Suppressor macrophage treated with lipopolysaccharide for 4 hours (primary cell): ENCODE measurements at places on chromosomes 1 and 21.

DNA sequence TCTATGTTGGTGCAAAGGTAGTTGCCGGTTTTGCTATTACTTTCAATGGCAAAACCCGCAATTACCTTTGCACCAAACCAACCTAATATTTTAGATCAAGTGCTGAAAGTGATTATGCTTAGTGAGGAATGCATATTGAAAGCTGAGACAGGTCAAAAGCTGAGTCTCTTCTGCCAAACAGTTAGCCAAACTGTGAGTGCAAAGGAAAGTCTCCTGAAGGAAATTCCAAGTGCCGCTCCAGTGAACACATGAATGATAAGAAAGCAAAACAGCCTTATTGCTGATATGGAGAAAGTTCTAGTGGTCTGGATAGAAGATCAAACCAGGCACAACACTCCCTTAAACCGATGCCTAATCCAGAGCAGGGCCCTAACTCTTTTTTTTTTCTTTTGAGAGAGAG lies 83.1 kb upstream of the ERRFI1 start:
- no peak for DNase-seq

DNA sequence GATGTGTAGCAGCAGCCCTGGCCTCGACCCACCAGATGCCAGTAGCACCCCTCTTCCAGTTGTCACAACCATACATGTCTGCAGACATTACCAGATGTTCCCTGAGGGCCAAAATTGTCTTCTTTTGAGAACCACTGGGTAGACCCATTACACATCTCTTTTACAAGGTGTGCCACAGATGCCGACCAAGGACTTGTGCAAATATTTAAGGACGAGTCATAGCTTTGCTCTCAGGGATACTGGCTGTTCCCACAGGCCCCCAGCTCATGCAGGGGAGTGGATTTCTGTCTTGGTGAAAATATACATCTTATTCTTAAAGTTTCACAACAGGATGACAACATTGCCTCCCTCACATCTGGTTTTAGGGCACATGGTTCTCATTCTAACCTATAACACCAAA lies 59.4 kb upstream of the ZBTB18 start:
- DNase-seq, result no peak

DNA sequence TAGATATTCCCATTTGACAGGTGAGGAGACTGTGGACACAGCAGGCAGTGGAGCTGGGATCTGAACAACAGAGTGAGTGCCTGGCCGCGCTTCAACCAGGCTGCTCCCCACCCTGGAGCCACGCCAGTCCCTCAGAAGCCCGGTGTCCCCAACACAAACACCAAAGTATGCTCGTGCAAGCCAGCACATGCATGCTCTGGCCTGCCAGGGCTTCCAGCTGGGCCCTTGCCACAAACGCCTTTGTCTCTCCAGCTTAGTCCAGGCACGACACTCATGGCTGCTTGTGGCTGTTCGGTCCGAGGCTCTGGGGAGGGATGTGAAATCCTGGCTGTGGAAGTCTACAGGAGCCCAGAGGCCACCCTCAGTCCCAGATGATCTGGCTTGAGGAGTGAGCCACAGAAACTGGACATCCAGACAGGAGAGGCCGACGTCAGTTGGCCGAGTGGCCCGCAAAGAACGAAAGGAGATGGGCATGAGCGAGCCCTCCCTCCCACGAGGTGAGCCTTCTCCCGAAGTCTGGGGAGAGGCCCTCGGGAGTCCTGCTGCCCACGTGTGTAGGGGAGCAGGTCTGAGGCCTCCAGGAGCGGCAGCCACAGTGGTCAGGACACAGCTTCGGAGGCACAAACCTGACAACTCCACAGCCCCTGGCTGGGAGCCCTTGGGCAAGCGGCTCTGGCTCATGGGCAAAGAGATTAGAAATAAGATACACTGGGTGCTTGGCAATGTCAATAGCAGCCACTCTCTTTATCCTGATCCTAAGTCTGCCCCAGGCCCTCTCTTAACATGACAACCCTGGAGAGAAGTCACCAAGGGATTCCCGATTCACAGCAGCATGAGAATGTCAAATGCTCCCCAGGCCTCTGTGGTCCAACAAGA lies 117.1 kb upstream of the IFFO2 start:
- DNase-seq, result no peak

DNA sequence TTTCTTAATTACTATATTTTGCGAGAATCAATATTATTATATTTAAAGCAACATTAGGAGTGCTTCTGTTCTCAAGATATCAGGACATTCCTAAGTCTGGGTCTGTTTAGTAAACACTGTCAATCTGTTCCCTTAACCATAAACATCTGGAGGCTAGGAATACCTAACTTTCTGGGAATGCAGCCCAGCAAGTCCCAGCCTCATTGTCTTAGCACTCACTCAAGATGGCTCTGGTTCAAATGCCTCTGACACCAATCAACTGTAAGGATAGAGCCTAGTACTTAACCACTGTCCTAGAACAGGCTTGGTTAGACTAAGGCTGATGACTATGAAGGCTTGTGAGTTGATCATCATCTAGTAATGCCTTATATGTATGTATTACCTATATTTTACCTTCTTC lies 61.5 kb downstream of the TNN start:
- no peak for DNase-seq

DNA sequence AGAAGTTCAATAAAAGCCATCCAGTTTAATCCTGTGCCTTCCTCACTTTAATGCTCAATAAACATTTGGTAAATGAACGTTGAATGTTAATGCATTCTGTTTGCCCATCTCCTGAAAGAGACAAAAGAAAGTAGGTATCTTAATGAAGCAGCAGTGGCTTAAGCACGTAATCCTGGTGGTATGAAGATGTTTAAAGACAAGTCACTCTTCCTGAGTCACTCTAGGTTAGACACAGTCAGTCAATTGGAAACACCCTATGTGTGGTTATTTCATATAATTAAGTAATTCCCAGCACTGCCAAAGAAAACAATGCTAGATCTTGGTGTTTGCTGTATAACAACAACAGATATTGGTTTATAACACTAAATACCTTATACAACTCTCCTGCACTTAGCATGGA lies 334.0 kb upstream of the FMN2 start:
- no peak for DNase-seq

GRCh38 chr1:111082421-111083203 lies 57.3 kb downstream of the DRAM2 start:
- no peak for DNase-seq

DNA sequence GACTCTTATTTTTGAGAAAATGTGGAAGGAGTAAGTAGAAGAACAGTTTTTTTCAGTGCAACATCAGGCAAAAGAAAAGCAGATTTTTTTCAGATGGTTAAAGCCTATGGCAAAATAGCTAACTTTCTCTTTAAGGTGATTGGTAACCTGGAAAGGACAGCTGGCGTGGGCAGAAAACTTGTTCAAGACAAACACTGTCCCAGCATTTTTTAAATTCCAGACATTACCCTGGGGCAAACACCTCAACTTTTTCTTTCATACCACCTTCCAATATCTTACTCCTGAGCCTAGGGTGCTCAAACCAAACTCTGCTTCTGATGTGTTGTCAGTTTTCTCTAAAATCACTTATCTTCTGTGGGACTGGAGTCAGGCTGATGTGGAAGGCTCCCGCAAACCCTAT lies 2.7 kb upstream of the LEPR start:
- no peak for DNase-seq

DNA sequence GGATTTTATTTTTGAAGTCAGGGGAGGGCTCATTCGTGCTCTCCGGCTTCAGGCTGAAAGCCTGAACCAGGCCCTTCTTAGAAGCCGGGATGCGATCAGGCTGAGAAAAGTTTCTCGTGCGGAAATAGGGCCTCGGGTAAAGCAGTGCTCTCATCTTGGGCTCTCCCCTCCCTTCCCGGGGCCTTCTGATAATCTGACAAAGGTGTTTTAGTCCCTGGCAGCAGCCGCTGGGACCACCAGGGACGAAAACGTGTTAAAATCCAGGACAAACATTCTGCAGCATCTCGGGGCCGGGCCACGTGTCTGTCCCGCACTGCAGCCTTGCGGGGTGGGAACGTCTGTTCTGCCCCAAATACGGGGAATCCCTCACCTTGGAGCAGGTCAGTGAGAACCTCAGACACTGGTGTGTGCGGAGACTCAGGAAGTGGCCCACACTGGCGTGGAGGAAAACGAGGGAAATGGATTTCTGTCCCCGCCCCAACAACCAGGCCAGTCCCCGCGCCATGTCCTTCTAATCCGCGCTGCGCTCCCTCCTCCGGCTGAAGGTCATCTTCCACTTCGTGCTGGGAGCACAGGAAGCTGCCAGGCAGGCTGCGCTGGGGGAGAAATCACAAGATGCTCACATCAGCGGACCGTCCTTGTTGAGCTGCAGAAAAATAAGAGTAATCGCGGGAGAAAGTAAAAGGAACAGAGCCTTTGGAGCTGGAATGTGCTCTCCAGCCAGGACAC lies 16.6 kb upstream of the AJAP1 start:
- no peak for DNase-seq

DNA sequence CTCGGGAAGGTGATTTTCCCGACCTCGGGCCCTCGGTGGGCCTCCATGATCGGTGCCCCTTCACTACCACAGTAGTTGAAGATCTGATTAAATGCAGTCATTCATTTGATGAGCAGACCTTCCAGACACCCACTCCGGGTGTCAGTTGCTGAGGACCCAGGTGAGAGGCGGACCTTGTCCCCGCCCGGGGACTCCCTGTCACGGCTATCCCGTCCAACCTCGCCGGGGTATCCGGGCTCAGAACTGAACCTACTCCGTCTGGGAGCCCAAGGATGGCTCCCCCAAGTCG lies 22.6 kb downstream of the RNU1-3 start:
- DNase-seq, result peak; percentile 19

GRCh38 chr1:13783551-13783950 lies 83.6 kb downstream of the PRDM2 start:
- DNase-seq, result no peak

- no peak for DNase-seq
Measured at GRCh38 chr1:225883616-225884265, 1.6 kb upstream of the TMEM63A start.
